ENCODE measurements at places on chromosomes 7 and 10. TPM values are rescaled to one million over a fixed set of nuclear protein-coding genes. Genes with fewer than 3 reads are reported as not detected.

Gene PIP
- not detected for total RNA-seq

Gene WEE2
- not detected for total RNA-seq

Gene NUDT13
- total RNA-seq, result 1.4 TPM

Gene GPR26
- total RNA-seq, result not detected

Gene HTR7
- not detected for total RNA-seq

Gene NUP42
- 43.2 TPM for total RNA-seq

- DNase-seq, result no peak
Measured at GRCh38 chr10:75776738-75777504, 345.5 kb downstream of the LRMDA start.

DNA sequence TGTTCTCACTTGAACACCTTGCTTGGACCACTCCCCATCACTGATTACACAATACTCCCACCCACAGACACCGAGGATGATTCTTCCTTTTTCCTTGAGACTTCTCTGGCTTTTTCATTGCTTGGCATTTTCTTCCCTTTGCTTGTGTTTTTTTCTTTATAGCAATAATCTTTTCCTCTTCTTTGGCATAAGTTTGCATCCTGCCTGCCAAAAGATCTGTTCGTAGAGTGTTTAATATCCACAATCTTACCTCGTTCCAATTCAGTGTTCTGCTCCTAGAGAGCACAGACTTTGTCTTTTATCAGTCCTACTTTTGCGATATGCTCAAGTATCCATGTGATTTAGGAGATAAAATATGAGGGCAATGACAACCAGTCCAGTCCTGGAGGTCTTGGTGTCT is 303.3 kb upstream of the CDC14C start:
- no peak for DNase-seq

- DNase-seq, result no peak
Measured at GRCh38 chr7:108196004-108196403, 65.8 kb upstream of the LAMB4 start.

- no peak for DNase-seq
Measured at GRCh38 chr7:115885550-115885949, 145.0 kb downstream of the TFEC start.

- DNase-seq, result no peak
Measured at GRCh38 chr10:51532044-51532443, 167.4 kb downstream of the CSTF2T start.

DNA sequence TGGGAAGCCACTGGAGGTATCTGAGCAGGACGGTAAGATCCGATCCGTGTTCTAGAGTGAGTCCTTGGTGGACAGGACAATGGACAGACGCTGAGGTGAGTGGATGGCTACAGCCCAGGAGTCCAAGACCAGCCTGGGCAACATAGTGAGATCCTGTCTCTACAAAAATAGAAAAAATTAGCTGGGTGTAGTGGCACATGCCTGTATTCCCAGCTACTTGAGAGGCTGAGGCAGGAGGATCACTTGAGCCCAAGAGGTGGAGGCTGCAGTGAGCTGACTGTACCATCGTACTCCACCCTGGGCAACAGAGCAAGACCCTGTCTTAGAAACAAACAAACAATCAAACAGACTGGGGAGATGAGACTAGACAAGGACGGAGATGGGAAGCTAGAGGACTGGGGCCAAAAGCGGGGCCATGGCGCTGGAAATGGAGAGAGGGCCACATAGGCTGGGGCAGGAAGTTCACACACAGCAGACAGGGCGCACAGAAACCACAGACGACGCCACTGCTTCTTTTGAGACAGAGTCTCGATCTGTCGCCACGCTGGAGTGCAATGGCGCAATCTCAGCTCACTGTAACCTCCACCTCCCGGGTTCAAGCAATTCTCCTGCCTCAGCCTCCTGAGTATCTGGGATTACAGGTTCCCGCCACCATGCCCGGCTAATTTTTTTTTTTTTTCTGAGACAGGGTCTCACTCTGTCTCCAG is 24.7 kb downstream of the DAGLB start:
- DNase-seq, result no peak

DNA sequence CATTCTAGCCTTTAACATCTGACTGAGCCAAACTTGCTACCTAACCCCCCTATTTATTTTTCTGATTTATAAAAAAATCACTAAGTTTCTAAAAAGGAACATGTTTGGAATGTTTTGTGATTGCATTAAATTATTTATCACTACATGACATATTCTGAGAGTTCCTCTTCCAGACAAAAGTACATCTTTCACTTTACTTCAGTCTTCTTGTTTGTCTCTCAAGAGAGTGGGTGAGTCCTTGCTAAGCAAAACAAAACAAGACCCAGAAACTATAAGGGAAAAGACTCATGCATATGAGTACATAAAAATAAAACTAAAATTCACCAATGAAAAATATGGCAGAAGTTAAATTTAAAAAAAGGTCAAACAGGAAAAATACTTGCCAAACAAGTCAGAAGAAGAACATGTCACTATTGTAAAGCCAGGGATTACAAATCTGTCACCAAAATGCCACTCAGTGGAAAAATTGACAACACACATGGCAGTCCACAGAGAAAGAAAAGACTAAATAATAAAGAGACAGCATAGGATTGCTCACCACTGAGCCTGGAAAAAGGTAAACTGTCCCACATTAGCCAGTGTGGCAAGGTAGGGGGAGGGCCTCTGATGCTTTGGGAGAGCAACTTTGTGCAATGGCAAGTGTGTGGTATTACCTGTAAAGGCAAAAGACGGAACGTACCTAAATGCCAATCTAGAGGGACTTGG is 166.7 kb upstream of the ZNF32 start:
- DNase-seq, result no peak

DNA sequence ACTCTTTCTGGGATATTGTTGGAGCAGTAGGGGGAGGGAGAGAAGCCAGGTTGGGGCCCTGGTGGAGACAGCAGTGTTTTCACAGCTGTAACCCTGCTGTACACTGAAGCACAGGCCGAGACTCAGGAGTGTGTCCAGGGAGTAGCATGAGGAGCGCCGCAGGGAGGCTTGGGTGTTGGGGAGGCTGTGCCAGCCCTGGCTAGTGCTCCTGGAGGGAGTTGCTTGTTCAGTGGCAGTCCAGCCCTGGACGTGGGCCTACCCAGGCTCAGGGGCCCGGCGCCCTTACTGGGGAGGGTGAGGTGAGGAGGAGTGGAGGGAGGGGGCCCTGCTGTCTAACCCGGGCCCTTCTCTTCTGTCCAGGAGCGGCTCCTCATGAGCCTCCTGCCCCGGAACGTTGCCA is 35.9 kb downstream of the ADCY1 start:
- DNase-seq, result no peak

DNA sequence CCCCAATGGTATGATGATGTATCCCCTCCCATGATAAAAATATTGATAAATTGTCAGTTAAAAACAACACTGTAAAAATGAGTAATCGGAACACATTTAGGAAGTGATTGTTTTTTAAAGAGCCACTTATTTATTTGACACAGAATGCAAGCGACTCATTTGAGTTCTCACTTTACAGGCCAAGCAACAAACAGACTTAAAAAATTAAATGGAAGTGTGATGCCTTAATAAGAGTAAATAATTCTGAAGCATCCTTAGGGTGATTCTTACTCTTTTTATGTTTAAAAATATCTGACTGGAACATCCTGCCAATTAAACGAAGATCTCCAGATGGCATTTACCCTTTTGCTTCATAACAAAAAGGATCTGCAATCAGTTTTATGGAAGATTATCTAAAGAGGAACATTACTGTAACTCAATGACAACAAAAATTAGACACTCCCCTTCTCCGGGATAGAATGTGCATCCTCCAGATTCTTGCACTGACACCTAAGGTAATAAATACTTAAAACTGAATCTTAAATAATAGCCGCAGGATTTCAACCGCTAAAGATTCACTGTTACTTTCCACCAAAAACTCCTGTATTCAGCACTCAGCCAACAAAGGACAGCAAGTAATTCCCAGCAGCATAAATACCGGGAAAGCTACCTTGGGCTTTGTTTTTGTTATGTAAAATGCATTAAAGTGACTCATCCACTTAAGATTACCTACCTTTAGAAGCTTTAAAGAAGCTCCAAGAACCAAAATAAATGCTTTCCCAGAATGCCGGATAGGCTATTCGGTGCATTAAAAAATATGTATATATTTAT is 1.7 kb downstream of the CACNA2D1 start:
- DNase-seq, result no peak
